Lung (tissue), 17 donors: ENCODE measurements at places on chromosomes 4 and X. TPM values are rescaled to one million over a fixed set of nuclear protein-coding genes. Genes with fewer than 3 reads are reported as not detected.

Gene MTTP
- 0.10 TPM for polyA plus RNA-seq

Gene TRIM2
- 9.1 TPM for polyA plus RNA-seq

Gene HTN1
- not detected for polyA plus RNA-seq

Gene ZNF827
- 2.7 TPM for polyA plus RNA-seq

Gene NAT8L
- polyA plus RNA-seq = 0.05 TPM

GRCh38 chrX:25083661-25084060, 67.9 kb upstream of the ARX start:
- DNase-seq = no peak

DNA sequence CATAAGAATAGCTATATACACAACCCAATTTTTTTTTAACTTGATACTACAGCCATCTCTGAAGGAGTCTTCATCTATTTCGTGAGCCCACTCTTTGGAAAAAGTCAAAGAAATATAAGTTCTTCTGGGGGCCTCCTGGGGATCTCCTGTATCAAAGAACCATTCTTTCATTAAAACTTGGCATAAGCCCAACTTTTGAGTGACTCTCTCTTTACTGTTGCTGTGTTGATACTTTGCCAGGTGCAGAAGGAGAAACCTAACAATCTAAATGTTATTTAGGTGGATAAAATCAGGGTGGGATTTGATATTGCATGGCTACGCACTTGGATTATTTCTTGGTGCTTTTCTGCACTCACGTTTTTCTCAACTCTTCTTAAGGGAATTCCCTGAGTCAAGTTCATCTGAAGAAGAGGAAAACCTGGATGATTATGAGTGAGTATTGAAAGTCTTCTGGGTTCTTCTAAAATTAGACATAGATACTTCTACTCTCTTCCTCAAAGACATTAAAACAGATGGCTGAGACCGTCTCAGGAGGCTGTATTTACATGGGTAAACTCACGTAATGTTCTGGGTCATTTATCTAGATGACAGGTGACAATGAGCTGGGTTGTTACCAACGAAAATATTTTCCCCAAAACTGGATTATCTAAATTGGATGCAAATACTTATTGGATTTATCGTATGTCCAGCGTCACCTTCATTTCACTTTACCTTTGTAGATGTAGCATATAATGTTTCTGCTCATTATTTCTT, 25.2 kb downstream of the BMX start:
- peak; percentile 35 for DNase-seq

- DNase-seq = peak; percentile 35
Observed at GRCh38 chr4:117549524-117549923, 464.1 kb upstream of the TRAM1L1 start.

DNA sequence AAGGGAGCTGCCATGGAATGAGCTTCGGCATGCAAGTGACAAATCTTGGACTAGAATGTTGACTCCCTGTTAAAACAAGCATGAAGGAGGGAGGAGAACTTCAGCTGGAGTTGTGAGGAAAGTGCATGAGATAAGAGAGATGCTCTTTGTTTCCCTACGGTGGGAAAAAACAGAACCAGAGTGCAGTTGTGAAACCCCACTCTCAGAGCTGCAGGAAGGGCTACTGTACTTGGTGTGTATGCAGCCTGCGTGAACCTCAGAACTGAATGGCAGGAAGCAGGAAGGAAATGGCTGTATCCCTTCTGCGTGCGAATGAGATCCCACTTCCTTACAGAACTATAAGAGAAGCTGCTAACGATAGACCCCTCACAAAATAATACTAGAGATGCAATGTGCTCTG, 57.2 kb downstream of the EGF start:
- DNase-seq = peak; percentile 41

DNA sequence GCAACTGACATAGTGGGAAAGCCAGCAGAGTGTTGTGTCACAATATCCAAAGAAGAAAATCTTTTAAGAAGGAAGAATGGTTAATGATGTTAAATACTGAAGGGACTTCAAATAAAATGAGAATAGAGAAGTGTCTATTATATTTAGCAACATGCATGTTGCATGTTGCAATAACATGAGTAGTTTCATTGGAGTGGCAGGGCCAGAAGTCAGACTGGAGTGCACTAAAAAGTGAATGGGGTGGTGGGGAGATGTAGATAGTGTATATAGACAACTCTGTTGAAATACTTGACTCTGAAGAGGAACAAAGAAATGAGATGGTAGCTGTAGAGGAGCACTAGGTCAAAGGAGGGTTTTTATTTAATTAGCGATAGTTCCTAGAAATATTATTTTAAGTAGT, 9.5 kb upstream of the AMMECR1 start:
- DNase-seq = no peak

GRCh38 chr4:78222575-78223186, 165.6 kb downstream of the FRAS1 start:
- DNase-seq = no peak

DNA sequence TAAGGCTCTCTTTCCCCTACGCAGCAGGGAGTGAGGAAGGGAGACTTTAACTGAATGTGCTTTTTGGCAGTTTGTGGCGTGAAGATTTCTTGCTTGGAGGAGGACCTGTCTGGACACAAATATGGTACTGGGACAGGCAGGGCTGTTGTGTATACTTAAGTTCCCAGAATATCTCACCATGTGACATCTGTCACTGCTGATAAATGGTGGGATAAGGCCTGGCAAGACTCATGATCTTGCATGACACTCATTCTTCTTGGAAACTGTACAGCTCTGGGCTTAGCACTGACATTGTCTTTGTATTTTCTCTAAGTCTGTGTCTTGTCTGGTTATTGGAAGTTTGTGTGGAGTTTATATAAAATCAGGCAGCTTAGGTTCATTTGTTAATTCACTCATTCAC, 93.1 kb downstream of the STK32B start:
- no peak for DNase-seq

- peak; percentile 48 for DNase-seq
Observed at GRCh38 chrX:45134315-45134731, 66.4 kb downstream of the DIPK2B start.

DNA sequence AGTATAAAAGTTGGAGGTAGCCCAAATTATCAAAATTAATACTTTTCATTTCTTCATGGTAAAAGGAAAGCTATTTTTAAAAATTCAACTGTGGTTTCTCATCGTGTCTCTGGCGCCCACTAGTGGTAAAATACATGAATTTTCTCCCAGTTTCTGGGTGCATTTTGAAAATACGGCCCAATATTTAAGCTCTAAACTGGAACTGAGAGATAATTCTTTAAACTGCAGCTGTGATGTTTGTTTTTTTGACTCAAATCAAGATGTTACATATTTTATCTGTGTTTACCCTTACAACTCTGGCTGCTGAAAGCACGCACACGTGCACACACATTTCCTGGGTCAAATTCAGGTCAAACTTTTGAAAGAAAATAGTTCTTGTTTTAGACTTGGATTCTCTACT, 123.9 kb upstream of the ACSL4 start:
- DNase-seq = peak; percentile 44

GRCh38 chrX:23513121-23513520, 154.2 kb upstream of the PRDX4 start:
- DNase-seq = no peak

- DNase-seq = no peak
Observed at GRCh38 chr4:2785613-2786012, 7.3 kb upstream of the SH3BP2 start.

- DNase-seq = no peak
Observed at GRCh38 chrX:1466232-1466661, 13.5 kb upstream of the ASMTL start.

DNA sequence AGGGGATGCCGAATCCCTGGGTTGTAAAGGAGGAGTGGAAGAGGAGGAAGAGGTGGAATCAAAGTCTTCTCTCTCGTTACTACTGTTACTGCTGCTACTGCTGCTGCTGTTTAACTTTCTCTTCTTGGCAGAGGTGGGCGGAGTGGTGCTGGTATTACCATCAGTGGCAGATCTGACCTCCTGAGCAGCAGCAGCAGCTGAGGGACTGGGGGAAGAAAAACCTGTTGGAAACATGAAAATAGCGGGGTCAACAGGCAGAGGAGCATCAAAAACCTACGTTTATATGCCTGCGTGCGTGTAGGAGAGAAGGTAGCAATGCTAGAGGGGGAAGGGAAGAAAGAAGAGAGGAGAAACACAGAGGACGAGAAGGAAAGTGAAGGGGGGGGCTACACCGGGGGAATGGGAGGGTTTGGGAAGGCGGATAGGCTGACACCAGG, 339 bp downstream of the CUL4B start:
- no peak for DNase-seq
